ENCODE measurements at places on chromosomes 5 and 9. TPM values are rescaled to one million over a fixed set of nuclear protein-coding genes. Genes with fewer than 3 reads are reported as not detected.

ADRB2 gene
- total RNA-seq: 1.7 TPM

DNAJB5 gene
- total RNA-seq: 16.1 TPM

MEIKIN gene
- total RNA-seq: not detected

TCF7 gene
- under 0.01 TPM for total RNA-seq

PCDHA11 gene
- total RNA-seq: under 0.01 TPM

TEX48 gene
- not detected for total RNA-seq

SMIM33 gene
- total RNA-seq: not detected

SLC6A19 gene
- total RNA-seq: not detected

RORB gene
- total RNA-seq: 5.6 TPM

C9orf43 gene
- 0.43 TPM for total RNA-seq

RLN1 gene
- total RNA-seq: not detected

FOXD4L3 gene
- total RNA-seq: not detected

CCDC152 gene
- total RNA-seq: 0.97 TPM

ENG gene
- 30.7 TPM for total RNA-seq

DMRT3 gene
- total RNA-seq: not detected

FIBCD1 gene
- 4.3 TPM for total RNA-seq

SMIM23 gene
- not detected for total RNA-seq

SPINK4 gene
- not detected for total RNA-seq

CD72 gene
- 0.86 TPM for total RNA-seq

PDE6A gene
- total RNA-seq: not detected

TMEM215 gene
- total RNA-seq: not detected

APBA1 gene
- 11.2 TPM for total RNA-seq

AQP7 gene
- not detected for total RNA-seq

Data from fibroblast of villous mesenchyme (primary cell).